ENCODE measurements at places on chromosomes 13 and 19.
A peak's percentile ranks its signal among the peaks of the same experiment; 100 is the strongest.

DNA sequence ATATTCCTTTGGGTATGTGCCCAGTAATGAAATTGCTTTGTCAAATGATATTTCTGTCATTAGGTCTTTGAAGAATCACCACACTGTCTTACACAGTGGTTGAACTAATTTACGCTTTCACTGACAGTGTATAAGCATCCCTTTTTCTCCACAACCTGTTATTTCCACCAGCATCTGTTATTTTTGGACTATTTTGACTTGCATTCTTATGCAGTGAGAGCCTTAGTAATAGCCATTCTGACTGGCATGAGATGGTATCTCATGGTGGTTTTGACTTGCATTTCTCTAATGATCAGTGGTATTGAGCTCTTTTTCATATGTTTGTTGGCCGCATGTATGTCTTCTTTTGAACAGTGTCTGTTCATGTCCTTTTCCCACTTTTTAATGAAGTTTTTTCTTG, 92.0 kb upstream of the SPATA13 start:
- no peak for DNase-seq

DNA sequence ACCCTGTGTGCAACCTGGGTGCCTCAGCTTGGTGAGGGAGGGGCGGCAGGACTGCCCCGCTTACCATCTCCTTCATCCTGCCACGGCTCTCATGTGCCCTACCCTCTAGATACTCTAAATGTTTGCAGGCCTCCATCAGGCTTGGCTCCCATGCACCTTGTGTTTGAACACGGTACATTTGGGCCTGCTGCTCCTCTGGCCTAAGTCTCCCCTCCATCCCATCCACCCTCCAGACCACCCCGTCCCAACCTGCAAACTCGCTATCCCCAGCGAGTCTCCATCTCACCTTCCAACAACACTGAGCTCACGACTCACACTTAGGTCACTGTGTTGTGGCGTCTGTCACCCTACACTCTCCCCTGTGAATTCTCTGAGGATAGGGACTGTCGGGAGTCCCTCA, 274.2 kb downstream of the TEX29 start:
- DNase-seq, result no peak

DNA sequence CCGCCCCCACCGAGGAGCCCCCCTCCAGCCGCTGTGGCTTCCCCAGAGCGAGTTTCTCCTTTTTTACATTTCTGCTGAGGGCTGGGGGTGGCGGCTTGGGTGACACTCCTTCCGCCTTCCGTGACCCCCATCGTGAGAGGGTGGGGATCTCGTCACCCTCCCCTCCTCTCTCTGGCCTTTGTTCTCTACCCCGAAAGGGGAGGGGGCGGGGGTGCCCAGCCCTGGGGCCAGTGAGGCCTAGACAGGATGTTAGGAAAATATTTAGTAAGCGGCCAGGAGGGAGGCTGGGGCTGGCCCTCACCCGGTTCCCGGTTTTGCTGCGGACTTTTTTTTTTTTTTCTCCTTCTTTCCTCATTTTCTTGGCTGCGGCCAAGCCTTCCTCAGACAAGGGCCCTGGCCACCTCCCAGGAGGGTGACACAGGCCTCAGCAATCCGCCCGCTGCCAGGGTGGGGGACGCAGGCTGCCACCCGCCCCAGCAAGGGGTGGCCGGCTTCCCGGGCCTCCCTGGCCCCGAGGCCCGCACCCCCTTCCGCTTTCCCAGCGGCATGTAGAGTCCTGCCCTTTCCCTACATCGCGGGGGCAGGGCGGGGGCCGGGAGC, 3.9 kb downstream of the MIDN start:
- peak; percentile 99 for DNase-seq

DNA sequence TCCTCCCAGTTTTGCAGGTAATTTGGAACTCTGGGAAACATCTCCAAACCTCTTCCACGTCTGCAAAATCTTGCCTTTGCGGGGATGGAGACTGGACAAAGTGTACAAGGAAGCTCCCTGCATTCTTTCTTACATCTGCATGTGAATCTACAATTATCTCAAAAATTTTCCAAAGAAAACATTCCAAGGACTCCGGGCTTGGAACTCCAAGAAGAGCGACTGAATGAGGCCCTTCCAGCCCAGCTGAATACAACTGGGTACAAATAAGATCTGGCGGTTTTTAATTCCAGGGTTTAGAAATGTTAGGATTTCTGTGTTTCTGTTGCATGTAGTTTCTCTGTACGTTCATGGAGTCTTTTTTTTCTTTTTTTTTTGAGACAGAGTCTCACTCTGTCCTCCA, 28.5 kb downstream of the EXOC3L2 start:
- DNase-seq, result no peak

DNA sequence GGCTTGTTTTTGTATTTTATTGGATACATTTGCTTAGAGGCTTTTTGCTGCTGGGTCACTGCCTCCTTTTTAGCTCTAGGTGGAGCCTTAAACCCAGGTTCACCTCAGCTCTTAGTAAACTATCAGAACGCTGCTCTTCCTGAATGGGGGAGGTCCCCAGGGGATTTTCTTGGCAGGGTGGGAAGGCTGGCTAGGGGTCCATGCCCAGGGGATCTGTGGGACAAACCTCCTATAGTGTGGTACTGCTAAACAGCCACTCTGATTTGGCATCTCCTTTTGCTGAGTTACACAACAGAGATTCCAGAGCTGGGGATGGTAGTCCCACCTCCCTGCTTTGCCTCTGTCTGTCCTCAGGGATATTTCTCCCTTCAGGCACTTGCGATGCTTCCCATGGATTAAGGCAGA, 204.9 kb downstream of the ZIC5 start:
- DNase-seq, result no peak

DNA sequence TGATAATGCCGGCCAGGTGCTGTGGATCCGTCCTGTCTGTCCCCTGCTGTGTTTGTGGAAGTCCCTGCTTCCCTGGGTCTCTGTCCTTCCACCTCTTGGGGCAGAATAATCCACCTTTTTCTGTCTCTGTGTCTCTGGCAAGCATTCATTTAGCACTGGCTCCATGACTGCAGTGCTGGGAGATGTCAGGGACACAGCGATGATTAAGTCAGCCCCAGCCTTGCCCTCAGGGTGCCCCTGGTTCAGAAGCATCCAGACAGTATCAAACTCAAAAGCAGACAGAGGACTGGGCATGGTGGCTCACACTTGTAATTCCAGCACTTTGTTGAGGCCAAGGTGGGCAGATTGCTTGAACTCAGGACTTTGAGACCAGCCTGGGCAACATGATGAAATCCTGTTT, 1.5 kb downstream of the HIPK4 start:
- no peak for DNase-seq

GRCh38 chr13:114043421-114044053, 69.7 kb upstream of the C13orf46 start:
- DNase-seq, result peak; percentile 93

DNA sequence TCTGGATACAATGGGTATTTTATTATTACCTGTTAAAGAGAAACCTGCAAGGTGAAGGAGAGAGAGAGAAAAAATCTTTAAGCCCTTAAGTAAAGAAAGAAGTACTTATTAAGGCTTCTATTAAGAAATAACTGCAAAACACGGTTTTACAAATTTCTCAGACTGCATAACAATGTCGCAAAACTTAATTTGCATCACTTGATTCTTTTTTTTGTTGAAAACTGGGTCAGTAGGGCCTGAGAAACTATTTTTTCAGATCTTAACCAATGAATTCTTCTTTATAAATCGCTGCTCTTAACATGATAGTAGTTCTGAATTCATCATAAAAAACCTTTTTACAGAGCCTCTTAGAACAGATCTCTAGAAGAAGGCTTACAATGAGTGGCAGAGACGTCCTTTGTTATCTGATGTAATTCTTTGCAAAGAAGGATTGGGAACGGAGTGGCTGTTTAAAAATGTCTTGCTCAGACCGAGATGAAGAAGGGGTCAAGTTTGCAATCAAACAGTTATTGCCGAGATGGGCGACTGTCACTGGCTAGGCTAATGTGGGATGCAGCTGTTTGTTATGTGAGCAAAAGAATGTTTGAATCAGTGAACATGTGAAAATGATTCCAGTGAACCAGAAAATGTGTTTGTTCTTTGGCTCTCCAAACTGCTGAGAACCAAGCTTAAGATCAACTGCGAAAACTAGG, 76.3 kb downstream of the ZNF536 start:
- DNase-seq, result peak; percentile 14

DNA sequence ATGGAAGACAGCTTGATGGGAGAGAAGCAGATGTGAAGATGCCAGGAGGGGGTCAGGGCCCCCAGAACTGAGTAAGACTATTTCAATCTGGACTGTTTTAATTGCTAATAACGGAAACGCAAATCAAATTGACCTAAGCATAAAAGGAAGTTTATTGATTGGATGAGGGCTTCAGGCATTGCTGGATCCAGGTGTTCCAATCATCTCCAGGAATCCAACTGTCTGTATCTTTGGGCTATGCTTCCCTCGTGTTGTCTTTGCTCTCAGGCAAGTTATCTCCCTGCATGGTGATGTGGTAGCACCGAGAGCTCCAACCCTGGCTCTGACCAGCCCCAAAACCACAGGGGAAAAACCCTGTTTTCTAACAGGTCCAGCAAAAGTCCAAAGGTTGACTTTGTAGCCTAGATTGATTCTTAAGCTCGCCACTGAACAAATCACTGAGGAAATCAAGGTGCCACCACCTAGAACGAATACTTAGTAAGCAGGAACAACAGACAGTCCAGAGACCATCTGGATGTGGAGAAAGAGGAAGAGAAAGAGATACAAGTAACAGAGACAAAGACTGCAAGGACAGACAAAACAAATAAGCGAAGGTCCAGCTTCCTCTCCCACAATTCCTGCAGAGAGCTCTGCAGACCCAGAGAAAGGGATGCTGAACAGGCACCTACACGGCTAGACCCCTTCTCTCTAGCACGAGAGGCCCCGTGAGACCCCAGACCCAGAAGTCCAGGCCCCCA, 1.2 kb upstream of the C19orf81 start:
- no peak for DNase-seq

- no peak for DNase-seq
Measured at GRCh38 chr19:35211545-35212230, 16.9 kb downstream of the FAM187B start.

GRCh38 chr13:41681587-41681986, 224.2 kb downstream of the RGCC start:
- no peak for DNase-seq

- no peak for DNase-seq
Measured at GRCh38 chr19:55623130-55623529, 1.2 kb downstream of the ZNF784 start.

- DNase-seq, result no peak
Measured at GRCh38 chr13:43758834-43759233, 27.9 kb downstream of the ENOX1 start.

- DNase-seq, result peak; percentile 80
Measured at GRCh38 chr19:45613926-45614725, 12.1 kb upstream of the GPR4 start.

DNA sequence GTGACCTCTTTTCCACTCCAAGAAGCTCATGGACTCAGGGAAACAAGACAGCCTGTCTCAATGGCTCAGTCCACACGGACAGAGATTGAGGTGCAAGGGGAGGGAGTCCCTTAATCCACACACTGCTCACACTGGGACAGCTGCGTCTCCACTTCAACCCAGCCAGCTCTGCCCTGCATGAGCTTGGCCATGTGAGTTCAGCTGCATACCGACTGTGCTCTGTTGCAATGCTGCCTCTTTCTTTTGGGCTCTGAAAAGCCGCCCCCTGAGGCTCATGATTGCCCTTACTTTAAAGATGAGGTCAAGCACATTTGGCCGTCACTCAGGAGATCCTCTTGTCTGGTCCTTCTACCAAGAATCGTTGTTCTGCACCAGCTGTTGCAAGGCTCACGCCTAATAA, 64.8 kb upstream of the KCTD15 start:
- no peak for DNase-seq

- peak; percentile 44 for DNase-seq
Measured at GRCh38 chr13:112182846-112183531, 116.0 kb downstream of the SOX1 start.

- no peak for DNase-seq
Measured at GRCh38 chr13:60484865-60485264, 87.8 kb downstream of the TDRD3 start.

GRCh38 chr13:46603165-46603603, 50.2 kb downstream of the LRCH1 start:
- no peak for DNase-seq
